ENCODE measurements at places on chromosomes 11 and 22.

DNA sequence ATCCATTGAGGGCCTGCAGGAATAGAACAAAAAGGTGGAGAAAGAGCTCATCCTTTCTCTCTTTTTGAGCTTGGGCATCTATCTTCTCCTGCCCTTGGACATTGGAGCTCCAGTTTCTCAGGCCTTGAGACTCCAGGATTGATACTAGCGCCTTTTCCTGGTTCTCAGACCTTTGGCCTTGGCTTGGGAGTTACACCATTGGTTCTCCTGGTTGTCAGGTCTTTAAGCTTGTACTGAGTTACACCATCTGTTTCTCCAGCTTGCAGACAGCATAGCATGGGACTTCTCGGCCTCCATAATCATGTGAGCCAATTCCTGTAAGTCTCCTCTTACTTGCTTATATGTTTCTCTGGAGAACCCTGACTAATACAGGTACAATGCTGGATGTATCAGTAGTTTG lies 72.6 kb downstream of the GRK3 start:
- DNase-seq: no peak

DNA sequence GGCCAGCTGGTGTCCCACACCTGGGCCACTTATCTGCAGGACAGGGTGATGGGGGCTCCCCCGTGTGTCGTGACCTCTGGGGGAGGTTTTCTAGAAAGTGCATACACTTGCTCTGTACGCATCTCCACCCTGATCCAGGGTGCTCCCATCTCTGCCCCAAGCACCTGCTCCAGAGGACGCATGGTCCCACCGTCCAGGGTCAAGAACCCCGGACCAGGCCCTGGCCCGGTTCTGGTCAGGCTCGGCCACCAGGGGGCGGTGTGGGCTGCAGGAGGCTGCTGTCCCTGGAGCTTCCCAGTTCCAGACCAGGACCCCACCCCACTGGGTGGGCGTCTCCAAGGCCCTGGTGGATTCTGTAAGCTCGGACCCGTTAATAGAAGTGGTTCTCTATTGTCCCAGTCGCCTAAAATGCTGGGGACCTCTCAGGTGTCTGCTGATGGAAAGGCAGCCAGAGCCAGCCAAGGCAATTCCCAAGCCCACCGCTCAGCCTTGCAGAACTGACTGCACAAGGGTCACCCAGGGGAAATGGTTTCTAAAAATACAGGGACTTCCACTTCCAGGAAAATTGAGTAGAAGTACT lies 34.7 kb upstream of the SEPTIN5 start:
- DNase-seq: no peak

DNA sequence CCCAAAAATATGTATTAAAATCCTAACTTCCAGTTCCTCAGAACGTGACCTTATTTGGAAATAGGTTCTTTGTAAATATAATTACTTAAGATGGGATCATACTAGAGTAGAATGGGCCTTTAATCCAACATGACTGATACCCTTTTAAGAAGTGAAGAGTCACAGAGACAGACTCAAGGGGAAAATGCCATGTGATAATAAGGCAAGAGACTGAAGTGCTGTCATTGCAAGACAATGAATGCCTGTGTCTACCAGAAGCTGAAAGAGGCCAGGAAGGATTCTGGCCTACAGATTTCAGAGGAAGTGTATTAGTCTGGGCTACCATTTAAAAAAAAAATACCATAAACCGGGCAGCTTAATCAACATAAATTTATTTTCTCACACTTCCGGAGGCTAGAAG lies 85.9 kb upstream of the LRRC55 start:
- no peak for DNase-seq

DNA sequence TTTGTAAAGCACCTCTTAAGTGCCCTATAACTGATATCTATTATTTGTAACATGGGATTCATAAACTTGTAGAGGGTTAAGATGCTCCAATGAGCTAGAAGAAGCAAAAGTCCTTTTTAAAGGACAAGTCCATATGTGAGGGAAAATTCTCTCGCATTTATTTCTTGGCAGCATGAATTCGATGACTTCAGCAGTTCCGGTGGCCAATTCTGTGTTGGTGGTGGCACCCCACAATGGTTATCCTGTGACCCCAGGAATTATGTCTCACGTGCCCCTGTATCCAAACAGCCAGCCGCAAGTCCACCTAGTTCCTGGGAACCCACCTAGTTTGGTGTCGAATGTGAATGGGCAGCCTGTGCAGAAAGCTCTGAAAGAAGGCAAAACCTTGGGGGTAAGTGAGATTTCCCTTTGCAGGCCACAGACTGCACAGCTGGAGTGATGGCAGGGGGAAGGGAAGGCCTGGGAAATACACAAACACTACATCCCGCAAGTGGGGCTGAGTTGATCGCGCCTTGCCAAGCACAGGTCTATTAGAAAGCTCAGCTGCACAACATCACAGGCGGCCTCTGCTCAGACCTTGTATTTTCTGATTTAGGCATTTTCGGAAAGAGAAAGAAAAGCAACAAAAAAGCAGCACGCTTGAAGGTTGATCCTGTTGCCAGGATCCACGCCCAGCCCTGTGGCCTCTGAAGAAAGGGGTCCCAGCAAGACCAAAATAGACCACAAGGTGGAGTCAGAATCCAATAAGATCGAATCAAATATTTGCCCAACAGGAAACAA lies 1.5 kb downstream of the MS4A8 start:
- peak; percentile 13 for DNase-seq

DNA sequence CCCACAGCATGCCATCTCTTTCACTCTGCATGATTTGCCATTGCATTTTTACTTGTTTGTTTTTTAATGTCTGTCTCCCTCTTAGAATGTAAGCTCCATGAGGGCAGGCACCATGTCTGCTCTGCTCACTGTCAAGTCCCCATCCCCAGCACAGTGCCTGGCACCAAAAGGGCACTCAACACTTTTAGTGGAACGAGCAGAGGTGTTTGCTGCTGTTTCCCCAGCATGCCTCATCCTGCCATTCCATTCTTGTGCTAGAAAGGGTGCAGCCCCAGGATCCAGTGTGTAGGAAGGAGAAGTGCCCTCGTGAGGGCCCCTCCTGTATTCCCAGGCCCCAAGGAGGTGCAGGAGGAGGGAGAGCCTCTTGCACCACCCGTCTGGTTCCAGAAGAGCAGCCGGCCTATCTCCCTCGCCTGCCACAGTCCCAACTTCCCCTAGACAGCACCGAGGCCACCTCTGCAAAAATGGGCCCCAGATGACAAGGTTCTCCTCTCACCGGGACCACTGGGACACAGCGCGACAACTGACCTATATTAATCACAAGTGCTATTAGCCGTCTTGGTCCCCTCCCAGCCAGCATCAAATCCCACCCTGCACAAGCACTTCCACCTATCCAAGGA lies 33.3 kb upstream of the CACNG2 start:
- DNase-seq: no peak

DNA sequence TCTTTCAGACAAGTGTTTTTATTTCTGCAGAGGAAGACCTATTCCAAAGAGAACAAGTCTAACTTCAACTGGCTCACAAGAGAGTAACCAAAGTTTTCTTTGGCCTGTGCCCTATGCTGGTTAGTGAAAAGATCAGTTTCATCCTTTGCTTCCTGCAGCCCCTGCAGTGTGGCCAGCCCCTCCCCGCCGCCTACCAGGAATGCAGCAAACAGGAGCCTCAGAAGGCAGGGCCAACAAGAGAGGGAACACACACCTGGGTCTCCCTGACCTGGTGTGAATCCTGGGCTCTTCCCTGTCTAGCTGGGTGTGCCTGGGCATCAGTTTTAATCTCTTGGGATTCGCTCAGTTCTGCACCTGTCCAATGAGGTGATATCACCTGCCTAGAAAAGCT lies 21.5 kb upstream of the SCARF2 start:
- no peak for DNase-seq

GRCh38 chr11:100438376-100438775 lies 248.7 kb upstream of the ARHGAP42 start:
- no peak for DNase-seq

DNA sequence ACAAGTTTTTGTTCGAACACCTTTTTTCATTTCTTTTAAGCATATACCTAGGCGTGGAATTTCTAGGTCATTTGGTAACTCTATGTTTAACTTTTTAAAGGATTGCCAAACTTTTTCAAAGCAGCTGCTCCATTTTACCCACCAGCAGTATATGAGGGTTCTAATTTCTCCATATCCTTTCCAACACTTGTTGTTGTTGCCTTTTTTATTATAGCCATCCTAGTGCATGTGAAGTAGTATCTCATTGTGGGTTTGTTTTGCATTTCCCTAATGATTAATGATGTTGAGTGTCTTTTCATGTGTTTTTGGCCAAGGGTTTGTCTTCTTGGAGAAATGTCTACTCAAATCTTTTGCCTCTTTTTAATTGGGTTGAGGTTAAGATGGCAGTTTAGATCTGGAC lies 24.5 kb downstream of the CSTPP1 start:
- DNase-seq: no peak

DNA sequence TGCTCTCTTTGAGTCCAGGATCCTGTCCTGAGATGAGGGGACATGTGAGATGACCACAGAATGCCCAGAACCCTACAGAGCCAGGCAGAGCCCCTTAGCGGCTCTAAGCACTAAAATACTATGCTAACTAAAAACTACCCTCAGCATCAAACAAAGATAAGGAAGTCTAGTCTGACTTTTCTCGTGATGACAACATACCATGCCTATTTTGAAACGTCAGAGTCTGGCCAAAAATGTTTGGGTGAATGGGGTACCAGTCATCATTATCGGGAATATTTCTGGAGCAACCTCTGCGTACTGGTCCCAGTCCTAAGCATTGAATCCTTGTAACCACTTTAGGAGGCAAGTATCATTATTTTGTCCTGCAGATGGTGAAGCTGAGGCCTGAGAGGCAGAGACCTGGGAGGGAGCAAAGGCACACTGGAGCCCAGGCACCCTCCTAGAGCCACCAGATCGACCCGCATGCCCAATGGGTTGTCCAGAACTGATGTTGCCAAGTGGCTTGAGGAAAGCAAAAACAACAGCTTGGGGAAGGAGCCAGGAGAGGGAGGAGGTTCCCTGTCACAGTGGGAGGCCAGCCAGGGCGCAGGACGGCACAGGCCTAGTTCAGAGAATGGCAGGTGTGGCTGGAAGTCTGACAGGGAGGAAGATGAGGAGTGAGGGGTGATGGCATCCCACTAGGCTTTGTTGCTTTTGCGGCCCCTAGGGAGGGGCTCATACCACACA lies 7.2 kb upstream of the OSM start:
- DNase-seq: no peak

DNA sequence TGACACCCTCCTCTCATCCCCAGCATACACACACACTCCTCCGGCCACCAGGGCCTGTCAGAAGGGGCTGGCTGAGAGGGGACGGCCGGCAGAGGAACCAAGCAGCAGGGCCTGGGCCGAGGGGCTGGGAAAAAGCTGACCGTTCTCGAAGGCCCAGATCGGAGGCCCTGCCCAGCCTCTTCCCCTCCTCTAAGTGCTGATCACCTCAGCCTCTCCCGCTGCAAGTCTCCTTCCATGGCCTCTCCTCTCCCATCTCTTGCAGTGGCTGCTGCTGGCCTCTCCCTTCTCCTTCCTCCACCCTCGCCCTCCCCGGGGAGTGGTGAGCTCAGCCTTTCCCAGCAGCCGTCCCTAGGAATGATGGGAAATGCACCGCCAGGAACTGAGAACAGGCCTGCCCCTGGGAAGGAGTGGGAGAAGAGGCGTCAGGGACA lies 39.6 kb downstream of the ARRB1 start:
- DNase-seq: peak; percentile 22

DNA sequence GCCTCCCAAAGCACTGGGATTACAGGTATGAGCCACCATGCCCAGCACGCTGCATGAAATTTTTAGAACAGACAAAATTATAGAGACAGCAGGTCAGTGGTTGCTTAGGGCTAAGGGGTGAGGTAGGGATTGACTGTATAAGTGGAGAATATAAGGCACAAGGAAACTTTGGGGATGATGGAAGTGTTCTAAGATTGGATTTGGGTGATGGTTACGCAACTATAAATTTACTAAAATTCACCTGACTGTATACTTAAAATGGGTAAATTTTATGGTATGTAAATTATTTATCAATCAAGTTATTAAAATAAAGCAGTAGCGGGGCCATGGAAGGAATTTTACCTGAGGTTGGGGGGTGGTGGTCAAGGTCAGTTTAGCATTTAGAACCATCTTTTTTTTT lies 16.4 kb upstream of the POLD3 start:
- DNase-seq: no peak

DNA sequence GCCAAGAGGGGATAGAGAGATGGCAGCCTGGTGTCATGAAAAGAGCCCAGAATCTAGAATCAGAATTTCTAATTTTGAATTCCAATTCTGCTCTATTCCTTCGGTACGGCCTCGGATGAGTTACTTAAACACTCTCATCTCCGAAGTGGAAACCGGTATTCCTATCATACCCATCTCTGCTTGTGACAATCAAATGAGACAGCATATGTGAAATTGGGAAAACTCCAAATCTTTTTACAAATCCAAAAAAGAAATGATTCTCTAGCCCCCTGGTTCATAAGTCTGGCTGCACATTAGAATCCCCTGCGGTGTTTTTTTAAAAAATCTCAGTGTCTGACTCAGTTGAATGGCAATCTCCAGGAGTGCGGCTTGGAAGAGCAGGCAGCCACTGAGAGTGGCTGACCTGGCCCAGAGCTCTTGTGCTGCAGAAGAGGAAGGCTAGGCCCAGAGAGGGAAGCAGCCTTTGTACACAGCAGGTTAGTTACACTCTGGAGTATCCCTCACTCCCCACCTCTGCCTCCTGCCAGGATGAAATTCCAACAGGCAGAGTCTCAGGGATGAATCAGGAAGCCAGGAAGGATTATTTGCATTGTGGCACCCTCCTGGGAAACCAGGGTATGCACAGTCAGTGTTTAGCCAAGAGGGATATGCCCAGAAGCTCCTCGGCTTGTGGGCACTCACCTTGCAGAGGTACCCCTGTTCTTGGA lies 93.6 kb upstream of the ISX start:
- peak; percentile 34 for DNase-seq

DNA sequence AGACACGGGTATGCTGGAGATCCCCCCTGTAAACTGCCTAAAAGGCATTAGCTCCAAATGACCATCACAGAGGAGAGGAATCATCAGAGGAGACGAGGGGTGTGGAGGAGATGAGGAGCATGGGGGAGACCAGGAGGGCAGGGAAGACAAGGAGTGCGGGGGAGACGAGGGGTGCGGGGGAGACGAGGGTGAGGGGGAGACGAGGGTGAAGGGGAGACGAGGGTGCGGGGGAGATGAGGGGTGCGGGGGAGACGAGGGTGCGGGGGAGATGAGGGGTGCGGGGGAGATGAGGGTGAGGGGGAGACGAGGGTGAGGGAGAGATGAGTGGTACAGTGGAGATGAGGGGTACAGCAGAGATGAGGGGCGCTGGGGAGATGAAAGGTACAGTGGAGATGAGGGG lies 17.5 kb upstream of the GAL start:
- DNase-seq: no peak

- DNase-seq: no peak
Measured at GRCh38 chr11:71266114-71266833, 13.9 kb upstream of the SHANK2 start.

DNA sequence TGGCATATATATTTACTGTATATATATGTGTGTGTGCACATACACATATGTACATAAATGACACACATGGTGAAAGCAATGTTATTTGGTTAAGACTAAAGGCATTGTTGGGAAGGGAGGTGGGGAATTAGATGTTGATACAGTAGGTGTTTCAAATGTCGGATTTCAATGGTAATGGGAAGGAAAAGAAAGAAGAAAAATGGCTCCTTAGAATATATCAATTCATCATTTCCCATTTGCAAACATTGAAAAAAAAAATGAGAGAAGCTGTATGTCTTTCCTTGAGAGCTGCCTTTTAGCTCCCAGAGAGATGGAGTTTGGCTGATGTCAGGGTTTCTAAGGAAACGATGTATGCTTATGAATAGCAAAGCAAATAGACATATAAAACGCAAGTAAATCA lies 33.4 kb upstream of the ATXN10 start:
- no peak for DNase-seq
